ENCODE measurements at places on chromosomes 7 and 10.

DNA sequence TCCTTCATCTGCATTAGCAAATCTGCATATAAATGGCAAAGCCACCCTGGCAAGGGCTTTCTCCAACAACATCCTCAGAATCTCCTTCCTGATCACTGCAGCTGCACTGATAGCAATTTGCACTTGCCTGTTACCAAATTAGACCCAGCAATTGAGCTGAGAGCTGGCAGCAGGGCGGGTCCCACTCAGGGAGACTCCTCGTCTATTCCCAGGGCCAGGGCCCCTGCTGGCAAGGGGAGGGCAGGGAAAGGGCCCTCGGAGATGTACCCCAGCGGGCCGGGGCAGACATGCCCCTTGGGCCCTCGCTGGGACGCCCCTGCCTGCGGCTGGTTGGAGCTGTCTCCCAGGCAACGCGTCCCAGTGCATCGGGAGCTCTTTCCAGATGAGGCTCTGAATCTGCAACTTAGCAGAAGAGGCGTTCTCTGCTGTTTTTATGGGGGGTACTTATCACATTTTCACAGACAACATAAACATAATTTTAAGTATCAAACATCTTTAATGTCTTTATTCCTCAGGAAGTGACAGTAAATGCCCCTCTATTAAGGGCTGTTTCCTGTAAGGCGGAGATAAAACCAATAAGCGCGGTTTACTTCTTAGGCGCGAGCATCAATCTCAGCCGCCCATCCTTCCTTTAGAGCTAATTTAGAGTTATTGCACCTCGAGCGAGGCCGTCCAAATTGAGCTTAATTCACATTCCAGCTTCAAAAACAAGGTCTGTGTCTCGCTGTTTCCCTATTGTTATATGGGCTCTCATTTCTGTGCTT is 249.0 kb upstream of the PPP2R2D start:
- H3K27me3 ChIP-seq: no peaks in the 10 kb centered on the region
- no peaks in the 10 kb centered on the region for H3K36me3 ChIP-seq
- no peak overlapping the region for H3K4me3 ChIP-seq
- no peak overlapping the region for H3K27ac ChIP-seq
- H3K4me1 ChIP-seq: no peaks in the 10 kb centered on the region
- no peak for DNase-seq

DNA sequence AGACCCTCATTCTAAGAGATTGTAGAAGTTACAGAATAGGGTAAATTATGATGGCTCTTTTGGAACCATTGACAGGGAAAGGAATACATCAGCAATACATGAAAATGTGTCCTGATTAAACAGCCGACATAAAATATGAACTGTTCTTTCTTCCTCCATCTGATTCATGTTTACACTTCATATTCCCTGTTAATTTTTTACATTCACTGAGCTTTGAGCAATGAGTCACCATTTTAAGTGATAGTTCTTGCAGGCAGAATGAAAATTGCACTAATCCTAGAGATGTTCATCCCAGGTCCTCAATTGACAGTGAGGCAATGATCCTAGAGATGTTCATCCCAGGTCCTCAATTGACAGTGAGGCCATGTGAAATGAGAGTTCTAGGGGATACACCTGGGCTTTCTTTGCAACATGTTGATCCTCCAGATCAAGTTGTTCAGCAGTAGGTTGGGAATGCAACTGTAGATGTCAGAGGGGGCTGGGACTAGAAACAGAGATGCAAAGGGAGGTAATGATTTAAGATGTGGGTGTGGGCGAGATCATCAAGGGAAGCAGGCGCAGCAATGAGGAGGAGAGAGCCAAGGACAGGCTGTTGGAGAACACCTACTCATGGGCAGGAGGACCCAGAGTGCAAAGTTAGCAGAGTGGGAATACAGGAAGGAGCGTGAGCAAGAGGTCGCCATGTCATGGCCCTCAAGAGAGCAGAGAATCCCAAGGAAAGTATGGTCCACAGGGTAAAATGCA is 138.7 kb downstream of the ZNF365 start:
- no peak overlapping the region for H3K4me3 ChIP-seq
- no peak for DNase-seq
- H3K36me3 ChIP-seq: no peaks in the 10 kb centered on the region

DNA sequence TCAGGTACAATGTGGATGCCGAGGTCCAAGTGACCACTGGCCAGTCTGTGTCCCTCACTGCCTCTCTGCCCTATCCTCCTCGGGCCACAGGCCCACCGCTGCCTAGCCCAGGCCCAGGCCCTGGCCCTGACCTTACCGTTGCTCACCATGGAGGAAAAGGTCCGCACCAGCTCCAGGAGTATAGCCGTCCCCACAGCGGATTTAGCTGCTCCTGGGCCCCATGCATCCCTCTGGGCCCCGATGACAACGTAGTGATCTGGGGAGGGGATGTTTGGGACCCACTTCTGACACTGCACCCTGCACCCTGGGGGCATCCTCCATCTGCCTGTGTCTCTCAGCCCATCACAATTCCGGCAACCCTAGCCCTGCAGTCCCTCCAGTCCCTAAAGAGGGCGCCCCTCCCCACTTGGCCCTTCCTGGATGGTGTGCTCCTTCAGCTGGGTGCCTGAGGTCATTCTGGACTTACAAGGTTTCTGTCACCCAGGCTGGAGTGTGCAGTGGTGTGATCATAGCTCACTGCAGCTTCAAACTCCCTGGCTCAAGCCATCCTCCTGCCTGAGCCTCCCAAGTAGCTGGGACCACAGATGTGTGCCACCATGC is 12.1 kb downstream of the TFR2 start:
- H3K4me1 ChIP-seq: peaks cover 30% of the 10 kb centered on the region
- DNase-seq: no peak
- H3K27ac ChIP-seq: no peak overlapping the region
- no peaks in the 10 kb centered on the region for H3K27me3 ChIP-seq
- no peaks in the 10 kb centered on the region for H3K36me3 ChIP-seq
- no peak overlapping the region for H3K4me3 ChIP-seq

GRCh38 chr10:121138112-121138860 is 287.1 kb downstream of the WDR11 start:
- no peak overlapping the region for H3K4me3 ChIP-seq
- no peaks in the 10 kb centered on the region for H3K4me1 ChIP-seq
- H3K36me3 ChIP-seq: no peaks in the 10 kb centered on the region

DNA sequence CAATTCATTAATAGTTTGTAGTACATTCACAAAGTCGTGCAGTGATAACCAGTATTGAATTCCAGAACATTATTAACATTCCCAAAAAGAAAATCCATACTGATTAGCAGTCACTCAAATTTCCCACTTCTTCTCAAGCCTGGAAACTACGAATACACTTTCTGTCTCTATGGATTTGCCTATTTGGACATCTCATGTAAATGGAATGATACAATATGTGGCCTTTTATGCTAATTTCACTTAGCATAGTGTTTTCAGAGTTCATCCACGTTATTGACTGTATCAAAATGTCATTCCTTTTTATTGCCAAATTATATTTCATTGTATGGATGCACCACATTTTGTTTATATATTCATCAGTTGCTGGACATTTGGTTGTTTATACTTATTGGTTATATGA is 78.8 kb downstream of the STK31 start:
- H3K27me3 ChIP-seq: no peaks in the 10 kb centered on the region
- no peak overlapping the region for H3K4me3 ChIP-seq
- H3K36me3 ChIP-seq: no peaks in the 10 kb centered on the region
- no peak overlapping the region for H3K27ac ChIP-seq
- H3K4me1 ChIP-seq: no peaks in the 10 kb centered on the region

DNA sequence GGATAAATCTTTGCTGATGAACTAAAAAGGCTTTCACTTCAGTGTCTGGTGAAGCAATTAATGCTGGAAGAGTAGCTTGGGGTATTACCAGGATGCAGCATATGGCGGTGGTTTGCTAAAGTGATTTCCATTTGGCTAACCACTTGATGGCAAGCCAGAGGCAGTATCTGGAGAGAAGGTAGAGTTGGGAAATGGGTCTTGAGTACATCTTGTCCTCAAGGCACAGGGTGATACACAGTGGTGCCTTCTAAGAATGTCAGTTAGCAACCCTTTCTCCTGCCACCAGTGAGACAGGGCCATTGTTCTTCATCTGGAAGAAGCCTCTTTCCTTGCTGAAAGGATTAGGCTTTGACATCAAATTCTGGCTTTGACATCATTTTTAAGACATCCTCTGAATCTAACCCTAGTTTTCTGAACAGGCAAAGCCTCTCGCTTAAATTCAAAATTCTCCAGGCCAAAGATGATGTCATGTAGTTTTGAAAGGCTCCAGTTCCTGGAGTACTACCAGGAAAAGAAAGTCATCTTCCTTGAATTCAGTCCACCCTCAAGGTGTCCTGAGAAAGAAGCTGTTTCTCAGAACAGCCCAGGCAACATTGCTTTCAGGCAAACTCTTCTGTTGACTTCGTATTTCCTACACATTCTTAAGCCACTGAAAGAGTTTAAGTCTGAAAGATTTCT is 162.4 kb downstream of the ARID5B start:
- H3K27me3 ChIP-seq: no peaks in the 10 kb centered on the region
- H3K4me1 ChIP-seq: peaks cover 52% of the 10 kb centered on the region
- peaks cover 33% of the 10 kb centered on the region for H3K36me3 ChIP-seq

DNA sequence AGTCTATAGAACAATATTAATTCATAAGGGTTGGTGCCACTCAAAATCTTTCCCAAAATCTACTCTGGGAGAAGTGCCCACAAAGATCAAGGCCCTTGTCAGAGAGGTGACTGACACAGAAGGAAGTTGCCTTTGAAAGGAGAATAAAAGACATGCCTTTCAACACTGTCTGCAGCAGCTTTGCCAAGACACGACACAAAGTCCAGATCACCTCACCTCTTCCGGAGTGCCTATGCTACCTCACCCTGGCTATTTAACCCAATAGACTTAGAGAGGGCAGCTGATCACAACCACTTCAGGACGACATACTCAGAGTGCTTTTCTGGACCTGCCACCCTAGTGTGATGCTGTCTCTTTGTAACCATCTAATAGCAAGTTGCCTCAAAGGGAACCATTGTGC is 49.0 kb upstream of the YAE1 start:
- no peaks in the 10 kb centered on the region for H3K27me3 ChIP-seq
- no peak overlapping the region for H3K4me3 ChIP-seq
- H3K36me3 ChIP-seq: no peaks in the 10 kb centered on the region

DNA sequence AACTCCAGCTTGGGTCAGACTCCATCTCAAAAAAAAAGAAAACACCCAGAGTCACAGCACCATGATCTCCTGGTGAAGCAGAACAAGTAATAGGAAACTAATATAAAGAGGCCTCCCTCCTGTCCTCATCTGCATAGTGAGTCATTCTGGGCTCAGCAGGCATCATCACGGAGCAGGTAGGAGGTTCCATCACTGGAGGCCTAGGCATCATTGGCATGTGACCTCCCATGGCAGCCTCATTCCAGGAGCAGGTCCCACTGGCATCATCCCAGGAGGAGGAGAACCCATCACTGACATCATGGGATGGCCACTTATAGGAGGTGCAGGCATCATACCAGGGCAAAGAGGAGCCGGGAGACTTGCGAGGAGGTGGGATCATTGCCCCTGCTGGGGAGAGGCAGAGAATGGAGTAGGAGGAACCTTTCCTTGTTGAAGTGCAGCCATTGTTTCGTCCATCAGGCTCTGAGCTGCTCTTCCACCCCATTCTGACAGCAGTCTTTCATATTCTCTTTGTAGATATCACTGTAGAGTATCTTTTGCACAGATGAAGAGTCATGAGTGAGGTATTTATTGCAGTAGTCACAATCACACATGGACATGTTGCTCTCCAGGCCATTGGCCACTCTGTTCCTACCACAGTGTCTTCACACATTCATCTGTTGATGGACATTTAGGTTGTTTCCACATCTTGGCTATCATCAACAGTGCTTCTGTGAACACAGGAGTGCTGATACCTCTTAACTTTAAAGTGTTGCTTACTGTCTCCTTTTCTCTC is 73.8 kb downstream of the OSBPL3 start:
- no peak overlapping the region for H3K4me3 ChIP-seq
- H3K27me3 ChIP-seq: no peaks in the 10 kb centered on the region
- no peaks in the 10 kb centered on the region for H3K36me3 ChIP-seq
- DNase-seq: no peak

- H3K4me1 ChIP-seq: no peaks in the 10 kb centered on the region
- no peak for DNase-seq
- H3K36me3 ChIP-seq: no peaks in the 10 kb centered on the region
- no peak overlapping the region for H3K4me3 ChIP-seq
- H3K27me3 ChIP-seq: no peaks in the 10 kb centered on the region
- H3K27ac ChIP-seq: no peak overlapping the region
Observed at GRCh38 chr7:20697351-20697750, 81.9 kb downstream of the ABCB5 start.

DNA sequence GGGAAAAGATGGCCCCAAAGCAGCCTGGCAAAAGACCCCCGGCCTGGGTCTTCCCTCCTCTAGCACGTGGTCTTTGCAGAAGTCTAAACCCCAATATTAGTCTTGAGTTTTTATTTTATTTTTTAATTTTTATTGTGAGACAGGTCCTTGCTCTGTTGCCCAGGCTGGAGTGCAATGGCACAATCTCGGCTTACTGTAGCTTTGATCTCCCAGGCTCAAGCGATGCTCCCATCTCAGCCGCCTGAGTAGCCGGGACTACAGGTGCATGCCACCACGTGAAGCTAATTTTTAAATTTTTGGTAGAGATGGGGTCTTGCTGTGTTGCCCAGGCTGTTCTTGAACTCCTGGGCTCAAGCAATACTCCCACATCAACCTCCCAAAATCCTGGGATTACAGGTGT is 40.3 kb upstream of the MXI1 start:
- H3K36me3 ChIP-seq: no peaks in the 10 kb centered on the region
- H3K4me3 ChIP-seq: no peak overlapping the region
- no peak overlapping the region for H3K27ac ChIP-seq
- peaks cover 38% of the 10 kb centered on the region for H3K27me3 ChIP-seq
- DNase-seq: no peak
- peaks cover 18% of the 10 kb centered on the region for H3K4me1 ChIP-seq

DNA sequence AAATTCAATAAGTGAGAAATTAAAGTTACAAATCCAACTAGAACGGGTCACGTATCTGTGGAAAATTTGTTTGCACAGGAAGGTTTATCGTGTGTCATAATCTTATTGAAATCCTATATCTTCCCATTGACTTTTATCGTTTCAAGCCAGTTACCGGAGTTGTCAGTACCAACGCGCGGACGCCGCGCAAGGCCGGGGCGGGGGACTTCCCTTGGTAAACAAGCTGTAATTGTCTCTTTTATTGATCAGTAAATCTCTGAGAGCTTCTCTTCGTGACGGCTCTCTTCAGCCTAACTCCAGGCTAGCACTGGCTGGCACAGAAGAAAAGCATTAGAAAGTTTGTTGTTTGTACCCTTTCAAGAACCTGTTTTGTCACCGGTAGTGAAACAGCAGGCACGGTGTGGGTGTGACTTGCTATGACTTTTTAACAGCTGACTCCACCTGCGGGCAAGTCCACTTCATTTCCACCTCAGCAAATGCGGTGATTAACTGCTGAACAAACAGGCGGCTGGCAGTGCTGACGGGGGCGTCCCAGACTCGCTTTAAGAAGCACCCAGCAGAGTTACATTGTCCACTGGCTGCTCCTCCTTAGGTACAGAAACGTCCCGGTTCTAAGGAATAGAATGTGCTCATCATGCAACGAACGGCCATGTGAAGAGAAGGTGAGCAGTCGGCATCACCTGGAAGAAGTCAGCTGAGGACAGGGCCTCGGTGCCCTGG is 215.8 kb downstream of the MAD1L1 start:
- H3K4me1 ChIP-seq: no peaks in the 10 kb centered on the region
- no peaks in the 10 kb centered on the region for H3K36me3 ChIP-seq
- no peak overlapping the region for H3K27ac ChIP-seq
- no peaks in the 10 kb centered on the region for H3K27me3 ChIP-seq
- H3K4me3 ChIP-seq: no peak overlapping the region

Data from CD4-positive, alpha-beta memory T cell (primary cell).